HEK293T (cell line): ENCODE measurements at places on chromosomes 1 and 21.

DNA sequence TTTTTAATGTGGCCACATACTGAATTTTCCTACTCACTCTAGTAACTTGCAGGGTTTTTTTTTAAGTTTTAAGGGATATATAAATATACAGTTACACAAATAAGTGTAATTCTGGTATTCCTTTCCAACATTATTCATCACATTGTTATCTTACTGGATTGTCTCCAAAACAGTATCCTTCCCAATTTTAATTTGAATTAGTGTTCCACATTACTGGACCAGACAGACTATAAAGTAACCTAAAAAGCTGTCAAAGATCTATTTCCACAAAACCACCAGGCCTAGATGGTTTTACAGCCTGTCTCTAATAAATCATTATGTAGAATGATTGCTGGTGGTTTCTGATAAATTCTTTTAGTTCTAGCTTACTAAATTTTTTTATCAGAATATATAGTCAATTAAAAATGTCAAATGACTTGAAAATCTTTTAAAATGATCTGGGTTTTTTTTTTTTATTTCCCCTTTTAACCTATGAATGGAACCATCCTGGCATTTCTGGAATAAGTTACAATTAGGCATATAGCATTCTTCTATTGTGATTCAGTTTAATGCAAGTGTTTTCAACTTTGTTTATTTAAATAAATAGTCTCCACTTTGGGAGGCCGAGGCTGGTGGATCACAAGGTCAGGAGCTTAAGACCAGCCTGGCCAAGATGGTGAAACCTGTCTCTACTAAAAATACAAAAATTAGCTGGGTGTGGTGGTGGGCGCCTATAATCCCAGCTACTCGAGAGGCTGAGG is 59.3 kb downstream of the PACC1 start:
- no peak for DNase-seq

DNA sequence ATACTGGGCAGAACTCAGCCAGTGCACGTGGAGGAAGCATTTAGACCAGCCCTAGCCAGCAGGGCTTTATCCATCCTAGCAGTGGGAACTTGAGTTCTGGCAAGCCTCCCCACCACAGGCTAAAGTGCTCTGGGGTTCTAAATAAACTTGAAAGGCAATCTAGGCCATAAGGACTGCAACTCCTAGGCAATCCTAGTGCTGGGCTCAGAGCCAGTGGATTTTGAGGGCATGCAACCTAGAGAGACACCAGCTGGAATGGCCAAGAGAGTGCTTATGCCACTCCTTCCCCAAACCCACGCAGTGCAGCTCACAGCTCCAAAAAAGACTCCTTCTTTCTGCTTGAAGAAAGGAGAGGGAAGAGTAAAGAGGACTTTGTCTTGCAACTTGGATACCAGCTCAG is 70.5 kb upstream of the APOBEC4 start:
- DNase-seq, result no peak

DNA sequence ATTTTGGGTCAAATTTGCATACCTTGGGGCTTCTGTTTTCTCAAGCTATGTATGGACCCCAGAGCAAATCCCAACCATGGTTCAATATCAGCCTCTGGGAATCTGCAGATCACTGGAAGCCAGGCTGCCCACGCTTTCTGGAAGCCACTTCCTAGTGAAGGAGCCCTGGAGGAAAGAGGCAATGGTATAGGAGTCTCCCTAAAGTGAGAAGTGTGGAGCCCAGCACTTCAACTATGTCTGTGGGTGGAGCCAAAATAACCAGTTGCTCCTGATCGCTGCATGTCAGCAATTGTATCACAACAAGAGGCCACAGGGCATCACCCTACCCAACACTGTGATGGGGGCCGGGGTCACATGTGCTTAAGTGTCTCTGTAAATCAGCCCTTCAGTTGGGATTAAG is 26.9 kb downstream of the ETS2 start:
- DNase-seq, result no peak

GRCh38 chr1:71191520-71191919 is 110.7 kb upstream of the ZRANB2 start:
- no peak for DNase-seq

GRCh38 chr1:100816049-100816448 is 78.6 kb downstream of the EXTL2 start:
- no peak for DNase-seq

DNA sequence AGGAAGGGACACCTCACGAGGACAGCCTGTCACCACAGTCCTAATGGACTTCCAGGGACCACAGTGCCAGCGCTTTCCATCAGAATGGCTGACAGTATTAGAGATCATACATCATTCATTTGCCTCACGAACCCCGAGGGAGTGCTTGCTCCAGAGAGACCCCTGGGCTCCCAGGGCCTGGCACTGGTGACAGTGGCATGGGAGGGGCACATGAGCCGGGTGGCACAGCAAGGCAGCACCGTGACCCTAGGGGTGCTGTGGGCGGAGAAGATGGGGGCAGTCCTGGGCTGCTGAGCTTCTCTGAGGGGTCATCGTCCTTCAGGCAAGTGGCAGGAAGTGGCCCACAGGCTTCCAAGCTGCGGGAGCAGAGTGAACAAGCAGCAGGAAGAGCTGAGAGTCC is 16.4 kb upstream of the TSPEAR start:
- DNase-seq, result no peak

DNA sequence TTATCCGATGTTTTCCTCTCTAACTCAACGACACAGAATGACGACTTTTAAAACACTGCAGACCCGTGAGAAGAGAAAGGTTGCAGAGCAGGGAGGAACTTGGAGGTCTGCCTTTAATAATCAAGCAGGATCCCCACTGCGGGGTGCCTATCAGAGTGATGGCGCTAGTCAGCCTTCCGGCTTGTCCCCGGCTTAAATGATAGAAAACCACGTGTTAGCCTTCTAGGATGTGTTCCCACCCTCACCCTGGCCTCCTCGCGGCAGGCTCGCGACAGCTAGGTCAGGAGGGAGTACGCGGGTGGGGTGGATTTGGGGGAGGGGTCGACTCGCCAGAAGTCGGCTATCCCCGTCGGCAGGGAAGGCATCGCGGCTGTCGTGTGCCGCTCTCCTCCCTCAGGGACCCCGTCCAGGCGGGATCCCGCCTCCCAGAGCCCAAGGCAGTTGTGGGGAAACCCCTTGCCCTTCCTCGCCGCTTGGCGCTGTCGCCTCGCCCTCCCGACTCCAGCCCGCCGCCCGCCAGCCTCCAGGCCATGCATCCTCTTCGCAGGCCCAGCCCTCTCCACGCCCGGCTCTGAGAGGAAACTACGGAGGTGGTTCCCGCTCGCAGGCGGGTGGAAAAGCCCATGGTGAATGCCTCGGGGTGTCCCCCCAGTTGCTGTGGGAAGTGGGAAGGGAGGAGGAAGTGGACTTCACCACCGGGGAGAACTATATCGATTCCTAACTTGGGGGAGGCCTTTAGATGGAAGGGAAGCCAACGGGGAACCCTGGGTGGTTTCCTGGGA is 1.1 kb upstream of the SMG7 start:
- DNase-seq, result peak; percentile 65

- no peak for DNase-seq
Observed at GRCh38 chr1:35029761-35030160, 2.0 kb downstream of the ZMYM6 start.

- no peak for DNase-seq
Observed at GRCh38 chr1:96944432-96945092, 223.0 kb downstream of the PTBP2 start.

DNA sequence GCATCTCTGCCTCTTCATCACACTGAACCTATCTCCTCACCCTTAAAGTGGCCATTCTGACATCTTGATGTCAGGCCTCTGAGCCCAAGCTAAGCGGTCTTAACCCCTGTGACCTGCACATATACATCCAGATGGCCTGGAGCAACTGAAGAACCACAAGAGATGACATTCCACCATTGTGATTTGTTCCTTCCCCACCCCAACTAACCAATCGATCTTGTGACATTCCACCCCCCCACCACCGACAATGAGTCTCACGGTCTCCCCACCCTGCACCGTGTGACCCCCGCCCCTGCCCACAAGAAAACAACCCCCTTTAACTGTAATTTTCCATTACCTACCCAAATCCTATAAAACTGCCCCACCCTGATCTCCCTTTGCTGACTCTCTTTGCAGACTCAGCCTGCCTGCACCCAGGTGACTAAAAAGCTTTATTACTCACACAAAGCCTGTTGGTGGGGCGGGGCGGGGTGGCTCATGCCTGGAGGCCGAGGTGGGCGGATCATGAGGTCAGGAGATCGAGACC is 21.0 kb upstream of the PINK1 start:
- DNase-seq, result no peak

DNA sequence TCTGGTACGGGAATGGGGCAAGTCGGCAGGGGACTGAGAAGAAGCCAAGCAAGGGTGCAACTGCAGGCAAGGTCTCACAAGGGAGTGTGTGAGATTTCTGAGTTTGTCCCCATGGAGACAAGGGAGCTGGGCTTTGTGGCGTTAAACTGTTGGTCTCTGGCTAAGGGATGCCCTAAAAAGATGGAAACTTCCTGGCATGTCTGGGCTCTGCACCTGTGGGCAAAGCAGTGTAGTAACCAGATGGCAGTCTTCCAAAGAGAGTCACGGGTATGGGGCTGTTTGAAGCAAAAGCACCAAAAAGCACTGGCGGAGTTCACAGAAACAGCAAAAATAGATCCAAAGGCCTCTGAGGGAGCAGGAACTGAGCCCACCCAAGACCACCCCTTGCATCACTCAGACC is 104.8 kb upstream of the SLC44A3 start:
- DNase-seq, result no peak

DNA sequence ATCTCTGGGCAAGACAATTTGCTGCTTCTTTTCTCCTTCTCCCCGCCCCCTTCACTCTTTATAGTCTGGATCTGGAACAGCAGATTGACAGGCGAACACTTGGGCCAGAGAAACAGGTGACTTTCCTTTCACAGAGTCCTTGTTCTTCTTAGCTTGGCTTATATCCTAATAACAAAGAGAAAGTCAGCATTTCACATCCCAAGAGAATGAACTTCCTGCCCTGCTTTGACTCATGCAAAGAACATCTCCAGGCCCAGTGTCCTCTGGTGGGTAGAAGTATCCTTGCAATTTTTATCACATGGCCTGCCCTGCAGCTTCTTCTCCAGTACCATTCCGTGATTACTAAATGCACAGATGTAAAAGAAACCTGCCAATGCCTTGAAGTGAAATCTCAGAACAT is 764.4 kb downstream of the ADGRL2 start:
- no peak for DNase-seq

DNA sequence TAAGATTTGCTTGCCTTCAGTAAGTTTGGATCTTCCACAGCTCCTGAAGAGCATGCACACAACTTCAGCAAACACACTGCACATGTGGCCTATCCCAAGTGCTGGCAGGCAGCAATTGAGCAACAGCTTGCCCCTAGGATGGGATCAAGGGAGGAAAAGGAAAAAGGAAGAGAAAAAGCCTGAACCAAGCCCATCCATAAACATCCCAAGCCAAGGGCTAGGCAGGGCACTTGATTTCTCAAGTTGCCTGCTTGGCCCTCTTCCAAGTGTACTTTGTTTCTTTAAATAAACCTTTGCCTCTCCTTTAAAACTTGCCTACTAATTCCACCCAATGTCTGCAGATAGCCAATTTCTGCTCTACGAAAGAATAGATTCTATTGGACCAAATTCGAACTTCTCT is 49.0 kb upstream of the OLFM3 start:
- no peak for DNase-seq
